Stimulated activated memory B cell treated with anti-CD40 and anti-IgM and Interleukin-4, amounts not matched to agents 10 μg/mL and 1 μg/mL and 100 μg/mL, for 72 hours (primary cell): ENCODE measurements at places on chromosomes 16 and 17.

DNA sequence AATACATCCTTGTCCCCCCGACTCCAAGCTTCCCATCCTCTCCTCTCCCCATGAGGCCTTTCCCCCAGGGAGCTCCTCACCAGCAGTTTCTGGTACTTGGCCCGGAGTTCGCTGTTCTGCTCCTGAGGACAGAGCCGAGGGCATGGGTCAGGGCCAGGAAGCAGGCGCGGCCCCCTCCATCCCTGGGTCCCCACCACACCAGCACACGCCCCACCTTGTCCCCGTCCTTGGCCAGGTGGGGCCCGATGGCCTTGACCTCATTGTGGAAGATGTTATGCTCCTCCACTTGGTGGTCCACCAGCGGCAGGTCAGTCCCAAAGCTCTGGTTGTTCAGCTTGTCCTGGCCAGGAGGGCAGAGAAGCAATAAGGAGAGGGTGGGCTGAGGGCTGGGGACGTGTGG lies 36.2 kb downstream of the PPL start:
- no peak for ATAC-seq

GRCh38 chr17:82492643-82493225 lies 26.8 kb upstream of the FOXK2 start:
- ATAC-seq = no peak

GRCh38 chr17:80195141-80195540 lies 25.0 kb downstream of the SGSH start:
- no peak for ATAC-seq

DNA sequence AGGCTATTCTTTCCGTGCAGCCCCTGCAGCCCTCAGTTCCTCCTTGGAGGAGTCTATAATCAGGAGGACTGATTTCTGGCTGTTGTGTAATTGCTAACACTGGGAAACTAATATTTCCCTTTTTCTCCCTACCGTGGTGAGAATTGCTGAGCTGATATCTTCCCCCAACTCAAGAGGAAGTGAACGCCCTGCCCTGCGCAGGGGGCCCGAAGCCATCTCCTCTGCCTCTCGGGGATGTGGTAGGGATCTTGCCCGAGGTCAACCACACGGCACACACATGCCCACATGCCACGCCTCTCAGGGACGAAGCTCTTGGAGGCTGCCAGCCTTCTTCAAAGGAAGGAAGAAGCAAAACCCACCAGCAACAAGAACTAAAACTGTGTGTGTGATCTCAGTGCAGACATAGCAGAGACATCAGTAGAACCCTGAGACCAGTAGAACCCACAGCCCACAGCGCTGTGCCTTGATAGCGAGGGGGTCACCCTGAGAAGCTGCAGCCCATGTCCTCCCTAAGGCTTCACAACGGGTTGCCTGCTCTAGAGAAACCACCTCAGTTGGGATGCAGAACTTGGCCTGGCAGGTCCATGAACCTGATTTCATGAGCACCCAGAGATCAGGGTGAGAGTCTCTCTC lies 8.9 kb upstream of the ULK2 start:
- peak; percentile 50 for ATAC-seq

DNA sequence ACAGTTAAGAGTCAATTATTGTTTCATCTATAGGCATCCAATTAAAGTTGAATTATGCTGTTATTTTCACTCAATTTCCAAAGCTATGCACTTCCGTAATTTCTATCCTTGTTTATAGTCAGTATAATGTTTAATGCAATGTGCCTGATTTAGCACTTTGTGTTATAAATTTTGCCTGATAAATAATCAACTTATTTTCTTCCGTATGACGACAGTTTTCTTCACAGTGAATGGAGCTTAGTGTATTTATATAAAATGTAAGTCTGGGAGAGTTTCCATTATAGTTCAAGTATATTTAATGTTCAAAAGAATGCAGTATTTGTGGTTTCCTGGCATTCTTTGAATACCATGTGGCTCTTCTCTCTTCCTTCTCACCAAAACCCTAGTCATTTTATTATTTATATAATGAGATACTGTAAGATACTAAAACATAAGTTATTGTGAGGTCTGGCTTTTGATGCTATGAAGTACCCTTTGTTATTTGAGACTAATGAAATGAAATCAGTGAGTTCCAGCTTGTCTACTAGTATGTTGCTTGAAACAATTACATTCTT lies 240.6 kb downstream of the PRKCA start:
- ATAC-seq = no peak

DNA sequence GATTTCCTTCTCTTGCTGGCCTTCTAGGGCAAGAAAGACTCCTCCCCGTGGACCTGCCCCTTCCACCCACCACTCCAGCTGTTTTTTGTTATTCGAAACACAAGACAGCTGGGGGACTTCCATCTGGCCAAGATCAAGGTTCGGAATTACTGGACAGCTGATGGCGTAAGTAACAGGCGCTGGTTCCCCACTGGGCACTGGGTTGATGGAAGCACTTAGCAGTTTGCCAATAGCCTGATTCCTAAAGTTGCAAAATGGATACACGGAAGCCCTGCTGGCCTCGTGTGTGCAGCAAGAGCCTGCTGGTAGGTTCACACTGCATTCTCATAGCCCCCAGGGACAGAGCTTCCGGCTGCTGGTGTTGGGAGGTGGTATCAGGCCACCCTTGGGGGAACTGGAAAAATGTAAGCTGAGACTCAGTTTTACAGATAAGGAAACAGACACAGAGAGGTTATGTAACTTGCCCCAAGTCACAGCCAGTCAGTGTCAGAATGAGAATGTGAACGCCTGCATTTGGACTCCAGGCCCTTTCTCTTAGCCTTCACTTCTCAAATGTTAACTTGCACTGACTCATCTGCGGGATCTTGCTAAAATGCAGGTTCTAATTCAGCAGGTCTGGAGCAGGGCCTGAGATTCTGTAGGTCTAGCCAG lies 171.7 kb downstream of the KATNIP start:
- no peak for ATAC-seq

DNA sequence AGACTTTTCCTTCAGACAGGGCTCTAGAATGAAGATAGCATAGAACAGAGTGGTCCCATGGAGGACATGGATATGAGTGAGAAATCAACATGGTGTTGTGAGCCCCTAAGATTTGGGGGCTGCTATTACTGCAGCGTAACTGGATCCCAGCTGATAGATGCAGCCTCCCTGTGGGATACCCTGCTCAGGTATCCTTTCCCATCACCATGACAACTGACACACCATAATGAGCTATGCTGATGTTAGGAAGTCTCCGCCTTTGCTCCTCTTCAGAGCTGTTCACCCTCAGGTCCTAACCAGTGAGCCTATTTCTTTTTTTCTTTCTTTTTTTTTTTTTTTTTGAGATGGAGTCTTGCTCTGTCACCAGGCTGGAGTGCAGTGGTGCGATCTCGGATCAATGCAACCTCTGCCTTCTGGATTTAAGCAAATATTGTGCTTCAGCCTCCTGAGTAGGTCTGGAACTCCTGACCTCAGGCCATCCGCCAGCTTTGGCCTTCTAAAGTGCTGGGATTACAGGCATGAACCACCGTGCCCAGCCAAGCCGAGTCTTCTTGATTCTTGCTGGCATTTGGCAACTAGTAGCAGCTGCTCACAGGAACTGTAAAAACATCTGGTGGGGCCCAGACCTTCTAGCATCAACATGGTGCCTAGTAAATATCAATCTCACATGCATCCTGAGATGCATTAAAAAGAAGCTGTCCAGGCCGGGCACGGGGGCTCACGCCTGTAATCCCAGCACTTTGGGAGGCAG lies 17.1 kb downstream of the STX4 start:
- no peak for ATAC-seq

- no peak for ATAC-seq
Measured at GRCh38 chr16:19520861-19521331, 1.0 kb downstream of the GDE1 start.

DNA sequence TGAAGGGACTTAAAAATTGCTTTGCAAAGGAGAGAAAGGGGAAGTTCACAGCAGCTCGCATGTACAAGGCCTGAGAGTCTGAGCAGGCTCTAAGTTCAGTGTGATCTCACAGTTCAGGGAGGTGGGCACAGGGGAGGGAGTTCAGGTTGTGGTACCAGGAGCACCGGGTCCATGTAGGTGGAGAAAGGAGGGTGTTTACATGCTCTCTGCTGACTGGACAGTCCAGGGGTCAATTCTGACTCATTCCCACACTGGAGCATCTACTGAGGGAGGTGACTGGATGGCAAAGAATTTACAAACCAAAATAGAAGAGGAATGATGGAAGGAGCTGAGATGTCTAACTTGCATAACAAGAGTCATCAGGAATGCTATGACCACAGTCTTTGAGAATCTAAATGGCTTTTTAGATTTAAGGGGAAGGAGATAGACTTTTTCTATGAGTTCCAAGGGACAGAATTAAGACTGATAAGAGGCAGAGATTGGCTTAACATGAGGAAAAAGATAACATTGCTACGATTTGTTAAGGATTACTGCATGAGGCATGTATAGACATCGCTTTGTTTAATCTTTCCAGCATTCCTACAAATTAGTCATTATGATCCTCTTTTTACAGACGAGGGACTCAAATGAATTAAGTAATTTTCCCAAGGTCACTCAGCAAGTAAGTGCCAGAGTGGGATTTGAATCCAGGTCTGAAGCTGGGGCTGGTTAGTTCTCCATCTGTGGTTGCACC lies 29.9 kb downstream of the MIS12 start:
- no peak for ATAC-seq

DNA sequence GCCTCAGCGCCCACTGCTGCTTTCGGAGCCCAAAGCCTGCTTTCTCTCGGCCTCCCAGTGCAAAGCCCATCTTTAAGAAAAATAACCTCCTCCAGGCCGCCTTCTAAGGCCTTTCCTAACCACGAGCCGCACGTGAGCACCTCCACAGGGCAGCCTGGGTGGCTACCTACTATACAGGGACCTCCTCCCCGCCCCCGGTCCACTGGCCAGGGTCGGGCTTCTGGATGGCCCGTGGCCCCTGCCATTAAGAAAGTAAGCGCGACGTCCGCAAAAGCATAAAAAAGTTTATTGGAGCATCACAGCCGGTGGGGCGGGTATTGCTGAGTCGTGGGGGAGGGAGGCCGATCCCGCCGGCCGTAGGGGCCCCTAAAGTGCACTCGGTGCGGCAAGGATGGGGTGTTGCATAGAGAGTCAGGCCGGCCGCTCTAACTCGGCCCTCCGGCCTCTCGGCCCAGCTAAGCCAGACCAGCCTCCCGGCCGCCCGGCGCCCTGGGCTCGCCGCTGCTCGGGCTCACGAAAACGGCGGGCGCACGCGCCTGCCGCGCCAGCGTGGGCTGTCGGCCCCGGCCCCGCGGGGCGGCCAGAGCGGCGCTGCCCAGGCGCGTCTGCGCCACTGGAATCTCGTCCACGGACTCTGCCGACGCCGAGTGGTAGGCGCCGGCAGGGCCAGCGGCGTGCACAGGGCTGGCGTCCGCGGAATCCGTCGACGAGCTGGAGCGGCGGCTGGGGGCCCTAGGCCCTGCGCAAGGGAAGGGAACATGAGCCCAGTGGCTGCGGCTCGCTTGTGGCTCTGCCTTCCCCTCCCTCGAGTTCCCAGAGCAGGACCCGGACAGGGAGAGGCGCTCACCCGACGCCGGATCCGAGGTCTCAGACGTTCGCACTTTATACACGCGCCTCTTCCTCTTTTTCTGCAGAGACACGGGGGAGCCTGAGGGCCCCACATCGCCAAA lies 1.1 kb upstream of the TPPP3 start:
- no peak for ATAC-seq

DNA sequence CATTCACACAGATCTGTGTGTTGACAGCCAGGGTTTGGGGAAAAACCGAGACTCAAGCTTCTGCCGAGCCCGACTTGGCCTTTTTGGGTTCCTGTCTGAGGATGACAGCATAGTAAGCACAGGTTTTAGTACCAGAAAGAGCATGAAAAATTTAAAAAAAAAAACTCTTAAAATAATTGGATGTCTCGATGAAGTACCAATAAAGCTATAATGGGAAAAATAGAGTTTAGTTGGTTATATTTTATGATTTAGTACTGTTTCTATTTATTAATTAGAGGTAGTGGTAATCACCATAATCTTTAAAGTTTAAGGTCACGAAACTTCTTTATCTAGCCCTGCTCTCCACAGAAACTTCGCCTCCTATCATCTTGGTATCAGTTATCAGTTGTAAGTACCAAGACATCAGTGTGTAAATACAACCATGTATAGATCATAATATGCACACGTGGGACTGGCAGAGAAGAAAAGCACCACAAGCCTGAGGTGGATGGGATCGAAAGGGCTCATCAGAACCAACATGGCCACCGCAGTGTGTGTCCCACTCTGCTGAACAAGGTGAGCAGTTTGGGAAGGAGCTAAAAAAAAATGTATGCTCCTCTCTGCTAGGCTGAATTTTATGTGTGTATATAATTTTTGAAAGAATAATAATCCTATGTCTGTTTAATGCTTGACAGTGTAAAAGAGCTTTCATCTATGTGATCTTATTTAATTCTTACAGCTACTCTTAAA lies 14.4 kb upstream of the EEF2K start:
- no peak for ATAC-seq

- ATAC-seq = no peak
Measured at GRCh38 chr17:44038604-44039011, 23.8 kb upstream of the TMEM101 start.
